ENCODE measurements at places on chromosomes 1 and 21. TPM values are rescaled to one million over a fixed set of nuclear protein-coding genes. Genes with fewer than 3 reads are reported as not detected.

BSND gene
- total RNA-seq: not detected

DNA sequence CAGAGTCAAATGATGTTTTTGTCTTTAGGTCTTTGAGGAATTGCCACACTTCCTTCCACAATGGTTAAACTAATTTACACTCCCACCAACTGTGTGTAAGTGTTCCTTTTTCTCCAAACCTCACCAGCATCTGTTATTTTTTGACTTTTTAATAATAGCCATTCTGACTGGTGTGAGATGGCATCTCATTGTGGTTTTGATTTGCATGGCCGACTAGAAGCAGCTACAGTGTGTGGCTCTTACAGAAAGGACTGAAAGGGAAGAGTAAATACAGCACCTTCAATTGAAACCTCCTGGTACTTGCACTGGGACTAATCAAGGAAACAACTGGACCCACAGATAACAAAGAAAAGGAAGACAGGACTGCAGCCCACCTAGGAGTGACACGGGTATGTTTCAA, 668.0 kb upstream of the RGS18 start:
- no peak for DNase-seq

DNA sequence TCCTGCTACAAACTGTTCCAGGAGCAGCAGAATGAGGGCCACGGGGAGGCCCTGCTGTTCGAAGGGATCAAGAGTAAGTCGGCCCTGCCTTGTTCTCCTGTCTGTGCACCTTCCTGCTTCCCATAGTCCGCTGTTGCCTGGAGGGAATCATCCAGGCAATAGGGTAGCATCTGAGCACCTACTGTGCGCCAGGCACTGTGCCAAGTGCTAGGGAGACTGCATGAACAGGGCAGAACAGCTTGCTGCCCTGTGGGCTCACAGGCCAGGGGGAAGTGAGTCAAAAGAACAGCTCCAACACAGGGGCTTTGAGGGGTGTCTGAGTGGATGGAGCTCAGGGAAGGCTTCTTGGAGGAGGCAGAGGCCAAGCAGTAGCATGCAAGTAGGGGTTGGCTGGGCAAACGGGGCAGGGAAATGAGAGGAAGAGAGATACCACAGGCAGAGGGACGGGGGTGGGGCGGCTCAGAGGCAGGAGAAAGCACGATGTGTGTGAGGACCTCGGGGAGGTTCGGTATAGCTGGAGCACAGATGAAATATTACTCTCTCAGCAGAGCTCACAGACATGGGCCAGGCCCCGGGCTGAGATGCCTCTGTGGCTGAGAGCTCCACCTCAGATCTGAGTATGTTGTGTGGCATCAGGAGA, 15.5 kb upstream of the PADI6 start:
- no peak for DNase-seq

- DNase-seq: no peak
Measured at GRCh38 chr1:94006604-94007003, 97.4 kb upstream of the GCLM start.

CHI3L1 gene
- total RNA-seq: not detected

DNA sequence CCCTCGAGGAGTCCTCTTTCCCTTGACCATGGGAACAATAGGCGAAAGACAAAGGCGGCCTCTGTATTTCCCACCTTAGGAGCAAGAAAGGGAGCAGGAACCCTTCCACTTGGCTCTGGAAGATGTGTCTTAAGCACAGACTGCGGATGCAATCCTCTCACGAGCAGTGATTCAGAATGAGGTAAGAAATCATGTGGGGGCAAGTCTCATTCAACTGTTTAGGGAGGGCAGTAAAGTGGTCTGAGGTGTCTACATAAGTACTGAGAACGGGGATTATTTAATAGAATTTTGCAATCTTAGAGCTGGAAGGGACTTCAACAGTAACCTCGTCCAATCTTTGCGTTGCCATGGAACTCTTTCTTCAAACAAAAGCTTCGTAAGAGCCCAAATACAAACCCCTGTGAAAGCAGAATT, 1.6 kb upstream of the DYRK3 start:
- no peak for DNase-seq

- no peak for DNase-seq
Measured at GRCh38 chr1:150863724-150864123, 12.7 kb downstream of the ARNT start.

GRCh38 chr1:151967091-151967490, 26.6 kb downstream of the S100A10 start:
- DNase-seq: no peak

DNA sequence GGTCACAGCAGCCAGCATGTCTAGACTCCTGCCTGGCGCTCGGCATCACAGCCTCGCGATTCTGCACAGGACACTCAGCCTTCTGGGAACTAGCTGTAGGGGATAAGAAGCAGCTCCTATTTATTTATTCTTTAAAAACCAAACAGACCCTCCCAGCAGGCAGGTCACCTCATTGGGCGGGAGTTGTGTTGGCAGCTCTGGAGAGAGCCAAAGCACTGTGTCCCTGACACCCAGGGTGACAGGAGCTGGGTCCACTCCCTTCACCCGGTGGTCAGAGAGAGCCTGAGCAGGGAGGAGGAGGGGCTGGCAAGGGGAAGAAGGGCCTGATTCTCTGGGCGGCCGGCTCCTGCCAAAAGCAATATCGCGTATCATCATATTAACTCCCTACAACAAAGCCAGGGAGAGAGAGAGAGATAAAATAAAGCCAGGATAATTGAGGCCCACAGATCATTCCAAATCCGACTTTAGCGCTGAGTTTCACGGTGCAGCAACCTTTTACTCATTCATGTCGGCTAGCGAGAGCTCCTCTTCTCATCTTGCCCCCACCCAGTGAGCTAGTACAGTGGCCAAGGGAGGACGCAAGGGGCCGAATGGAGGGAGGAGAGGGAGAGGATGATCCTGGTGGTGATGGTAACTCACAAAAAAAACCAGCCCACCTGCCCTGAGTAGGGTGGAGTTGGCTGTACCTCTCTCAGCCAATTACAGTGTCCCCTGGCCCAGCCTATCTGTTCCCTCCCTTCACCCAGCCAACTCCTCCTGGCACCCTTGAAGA, 79.8 kb upstream of the IFFO2 start:
- no peak for DNase-seq

MYBPH gene
- total RNA-seq: 1.1 TPM

- peak; percentile 79 for DNase-seq
Measured at GRCh38 chr1:220926146-220926545, 46.9 kb downstream of the HLX start.

GRCh38 chr21:35215870-35216269, 166.8 kb upstream of the RUNX1 start:
- DNase-seq: no peak

GRCh38 chr1:38875811-38876210, 2.7 kb upstream of the MYCBP start:
- DNase-seq: no peak

KCND3 gene
- total RNA-seq: 3.5 TPM

CD160 gene
- not detected for total RNA-seq

DNA sequence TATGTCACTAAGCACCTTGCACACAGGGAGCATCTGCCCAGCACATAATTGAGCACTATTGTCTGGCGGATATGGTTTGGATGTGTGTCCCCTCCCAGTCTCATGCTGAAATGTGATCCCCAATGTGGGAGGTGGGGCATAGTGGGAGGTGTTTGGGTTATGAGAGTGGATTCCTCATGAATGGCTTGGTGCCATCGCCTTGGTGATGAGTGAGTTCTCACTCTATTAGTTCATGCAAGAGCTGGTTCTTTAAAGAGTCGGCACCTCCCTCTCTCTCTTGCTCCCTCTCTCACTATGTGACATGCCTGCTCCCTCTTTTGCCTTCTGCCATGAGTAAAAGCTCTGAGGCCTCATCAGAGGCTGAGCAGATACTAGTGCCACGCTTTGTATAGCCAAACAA, 9.5 kb downstream of the CTSK start:
- no peak for DNase-seq

- DNase-seq: no peak
Measured at GRCh38 chr1:222443566-222443965, 104.3 kb downstream of the HHIPL2 start.

LRRC7 gene
- total RNA-seq: not detected

DNA sequence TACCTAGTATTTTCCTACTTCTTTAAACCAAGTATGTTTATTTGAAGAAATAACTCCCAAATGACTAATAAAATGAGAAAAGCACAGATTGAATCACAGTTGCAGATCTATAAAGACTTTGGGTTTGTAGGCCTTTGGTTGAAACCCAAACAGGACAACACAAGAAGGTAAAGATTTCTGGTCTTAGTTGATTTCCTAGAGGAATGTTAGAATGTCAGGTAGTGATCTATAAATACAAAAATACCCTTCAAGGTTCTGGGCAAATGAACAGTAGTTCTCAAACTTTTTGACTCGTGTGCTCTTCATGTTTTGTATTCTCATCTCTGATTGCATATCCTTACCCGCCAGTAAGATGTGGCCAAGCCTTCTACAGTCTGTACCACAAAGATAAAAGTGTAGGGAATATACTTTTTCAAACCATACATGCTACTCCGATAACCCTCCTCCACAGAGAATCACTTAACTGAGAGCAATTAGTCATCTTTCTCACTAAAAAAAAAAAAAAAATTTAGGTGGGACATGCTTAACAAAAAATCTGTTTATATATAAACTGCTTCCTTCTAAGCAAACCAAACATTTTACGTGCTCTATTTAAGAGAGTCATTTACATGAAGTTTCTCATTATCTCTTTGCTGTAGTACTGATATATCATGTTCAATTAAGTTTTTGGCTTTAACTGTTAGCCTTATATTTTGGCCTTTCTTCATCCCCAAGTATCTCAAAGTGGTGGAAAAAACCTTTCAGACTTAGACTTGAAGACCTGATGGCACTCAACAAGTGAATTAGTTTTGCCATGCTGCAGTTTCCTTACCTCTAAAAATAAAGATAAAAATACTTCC, 36.0 kb downstream of the CNIH4 start:
- DNase-seq: no peak

OR2T35 gene
- not detected for total RNA-seq

- peak; percentile 72 for DNase-seq
Measured at GRCh38 chr1:156727926-156728598, at the start of gene METTL25B. Gene METTL25B, plus strand, starts transcription at chr1:156728469. Its CDS starts 636 bp downstream, at chr1:156729105.

DNA sequence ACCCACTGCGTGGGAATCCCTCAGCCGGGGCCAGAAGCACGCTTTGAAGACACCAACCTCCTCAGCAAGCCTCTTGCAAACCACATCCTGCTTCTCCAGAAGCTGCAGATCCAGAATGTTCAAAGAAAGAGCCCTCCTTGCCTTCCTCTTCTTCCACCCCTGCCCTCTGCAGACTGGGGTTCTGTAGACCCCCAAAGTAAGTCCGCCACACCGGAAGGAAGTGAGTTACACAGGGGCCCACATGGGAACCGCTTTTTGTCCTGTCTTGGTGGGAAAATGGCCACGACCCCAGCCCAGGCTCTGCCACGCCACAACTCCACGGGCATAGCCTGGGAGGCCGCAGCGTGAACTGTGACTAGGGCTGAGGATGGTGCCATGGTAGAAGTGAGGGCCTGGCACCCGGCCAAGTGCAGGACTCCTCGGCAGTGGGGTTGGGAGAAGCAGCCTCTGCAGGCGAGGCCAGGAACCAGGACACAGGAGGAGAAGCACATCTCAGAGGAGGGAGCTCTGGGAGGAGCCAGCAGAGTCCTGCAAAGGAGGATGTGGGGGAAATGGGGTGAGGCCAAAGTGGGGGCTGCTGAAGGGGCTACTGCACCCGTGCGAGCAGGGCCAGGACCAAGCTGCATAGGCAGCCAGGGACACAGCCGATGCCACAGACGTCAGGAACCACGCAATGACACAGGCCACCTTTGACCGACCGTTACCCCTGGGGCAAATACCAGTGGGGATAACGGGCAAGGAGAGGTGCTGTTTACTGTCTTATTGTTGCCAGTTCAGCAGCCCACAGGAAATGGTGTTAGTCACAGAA, 30.9 kb downstream of the PDE9A start:
- DNase-seq: no peak

TPM3 gene
- total RNA-seq: 248 TPM

DNA sequence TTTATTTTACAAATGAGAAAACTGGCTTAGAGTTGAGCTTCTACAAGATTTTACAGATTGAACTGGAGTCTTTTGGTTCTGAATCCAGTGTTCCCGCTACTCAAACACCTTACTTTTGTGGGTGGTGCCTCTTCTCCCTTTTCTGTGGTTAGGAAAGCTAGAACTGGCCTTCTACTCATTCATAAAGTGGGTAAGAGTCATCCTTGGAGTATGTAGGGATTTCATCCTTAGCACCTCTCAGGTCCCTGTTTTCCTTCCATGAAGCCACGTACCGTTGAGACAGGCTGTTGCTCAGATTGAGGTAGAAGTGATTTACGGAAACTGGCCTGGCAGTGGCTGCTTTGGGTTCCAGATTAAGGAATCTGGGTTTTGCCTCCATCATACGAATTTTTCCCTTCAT, 35.8 kb downstream of the WNT4 start:
- DNase-seq: no peak

GRCh38 chr1:40439247-40439646, 11.0 kb upstream of the ZFP69B start:
- no peak for DNase-seq

LRRC47 gene
- total RNA-seq: 51.9 TPM

DNA sequence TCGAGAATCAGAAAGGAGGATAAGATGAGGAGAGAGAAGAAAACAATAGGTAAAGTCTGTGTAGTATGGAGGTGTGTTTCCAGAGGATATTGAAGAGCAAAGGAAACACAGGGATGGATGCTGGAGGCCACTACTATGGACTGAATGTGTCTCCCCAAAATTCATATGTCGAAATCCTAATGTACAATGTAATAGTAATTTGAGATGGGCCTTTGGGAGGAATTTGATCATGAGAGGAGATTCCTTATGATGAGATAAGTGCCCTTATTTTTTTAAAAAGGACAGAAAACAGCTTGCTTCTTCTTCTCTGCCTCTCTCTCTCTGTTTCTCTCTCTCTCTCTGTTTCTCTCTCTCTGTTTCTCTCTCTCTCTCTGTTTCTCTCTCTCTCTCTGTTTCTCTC, 602.2 kb upstream of the ADAMTS5 start:
- DNase-seq: no peak

AHCTF1 gene
- total RNA-seq: 58.2 TPM

DNA sequence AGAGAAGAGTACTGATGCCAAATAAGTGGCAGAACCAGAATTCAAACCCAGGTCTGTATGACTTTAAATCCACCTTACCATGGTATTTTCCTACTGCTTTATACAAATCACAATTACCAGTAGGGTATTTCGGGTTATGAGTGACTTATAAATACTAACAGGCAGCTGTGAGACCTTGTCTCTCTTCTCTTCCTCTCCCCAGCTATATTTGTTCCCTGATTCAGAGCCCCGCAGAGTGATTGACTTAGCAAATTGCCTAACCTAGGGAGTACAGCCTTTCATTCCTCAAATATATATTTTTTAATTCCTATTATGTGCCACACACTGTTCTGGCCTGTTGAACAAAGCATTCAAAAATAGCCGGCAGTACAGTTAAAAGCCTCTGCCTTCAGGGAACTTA, 168.0 kb downstream of the CLEC20A start:
- no peak for DNase-seq

HAPLN2 gene
- 0.20 TPM for total RNA-seq

All from SJCRH30 (cell line).